ENCODE measurements at places on chromosomes 12 and 14.

DNA sequence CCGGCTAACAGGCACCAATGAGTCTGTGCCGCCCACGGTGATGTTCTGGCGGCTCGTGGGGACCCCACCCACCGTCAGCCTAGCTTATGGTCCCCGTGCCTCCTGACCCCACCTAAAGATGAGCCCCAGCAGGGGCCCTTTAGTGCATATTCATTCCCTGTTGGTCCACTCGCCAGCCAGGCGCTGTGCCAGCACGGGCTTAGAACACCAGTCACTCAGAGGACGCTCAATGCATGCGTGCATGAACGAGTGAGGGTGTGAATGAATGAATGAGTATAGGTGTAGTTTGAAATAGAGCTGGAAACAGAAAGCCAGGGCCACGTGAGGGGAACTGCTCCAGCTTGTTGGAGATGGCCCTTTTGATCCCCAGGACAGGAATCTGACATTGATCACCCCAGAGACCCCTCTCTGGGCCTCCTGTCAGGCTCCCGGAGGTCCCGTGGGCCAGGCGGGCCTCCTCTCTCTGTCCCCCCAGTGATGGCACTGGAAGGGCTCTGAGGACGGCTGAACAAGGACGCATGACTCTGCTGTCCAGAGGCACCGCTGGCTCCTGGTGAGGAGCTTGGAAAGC is 193.9 kb upstream of the C14orf180 start:
- no peak for DNase-seq

DNA sequence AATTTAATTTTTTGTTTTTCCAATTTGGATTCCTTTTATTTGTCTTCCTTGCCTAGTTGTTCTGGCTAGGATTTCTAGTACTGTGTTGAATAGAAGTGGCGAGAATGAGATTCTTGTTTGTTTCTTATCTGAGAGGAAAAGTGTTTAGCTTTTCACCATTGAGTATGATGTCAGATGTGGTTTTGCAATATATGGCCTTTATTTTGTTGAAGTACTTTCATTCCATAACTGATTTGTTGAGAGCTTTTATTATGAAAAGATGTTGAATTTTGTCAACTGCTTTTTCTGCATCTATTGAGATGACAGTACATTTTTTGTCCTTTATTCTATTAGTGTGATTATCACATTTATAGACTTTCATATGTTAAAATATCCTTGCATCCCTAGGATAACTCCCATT is 462.0 kb downstream of the CCDC91 start:
- DNase-seq: no peak

GRCh38 chr12:57869298-57869926 is 22.9 kb upstream of the CTDSP2 start:
- no peak for DNase-seq

DNA sequence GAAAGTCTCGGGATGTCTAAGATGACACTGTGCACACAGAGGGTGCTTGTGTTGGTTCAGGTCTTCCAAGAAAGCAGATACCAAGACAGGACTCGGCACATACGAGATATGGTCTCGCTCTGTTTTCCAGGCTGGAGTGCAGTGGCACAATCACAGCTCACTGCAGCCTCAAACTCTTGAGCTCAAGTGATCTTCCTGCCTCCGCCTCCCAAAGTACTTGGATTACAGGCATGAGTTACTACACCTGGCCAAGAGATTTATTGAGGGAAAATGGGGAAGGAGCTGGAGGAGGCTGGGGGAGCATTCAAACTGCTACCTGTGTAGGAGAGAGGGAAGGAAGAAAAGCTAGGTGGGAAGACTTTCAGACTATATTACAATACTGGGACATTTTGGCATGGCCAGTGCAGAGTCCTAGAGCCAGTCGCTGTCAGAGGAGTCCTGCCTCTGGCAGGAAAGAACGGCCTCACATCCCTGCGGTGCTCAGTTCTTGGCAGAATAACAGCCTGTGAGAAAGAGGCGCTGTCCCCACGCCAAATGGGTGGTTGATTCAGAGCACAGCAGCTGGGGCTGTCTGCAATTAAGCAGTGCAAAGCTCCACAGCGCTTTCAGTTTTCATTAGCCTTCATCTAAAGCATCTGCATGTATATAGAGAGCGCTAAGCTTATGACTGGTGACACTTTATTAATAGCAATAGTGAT is 18.3 kb downstream of the SLC17A8 start:
- DNase-seq: no peak

DNA sequence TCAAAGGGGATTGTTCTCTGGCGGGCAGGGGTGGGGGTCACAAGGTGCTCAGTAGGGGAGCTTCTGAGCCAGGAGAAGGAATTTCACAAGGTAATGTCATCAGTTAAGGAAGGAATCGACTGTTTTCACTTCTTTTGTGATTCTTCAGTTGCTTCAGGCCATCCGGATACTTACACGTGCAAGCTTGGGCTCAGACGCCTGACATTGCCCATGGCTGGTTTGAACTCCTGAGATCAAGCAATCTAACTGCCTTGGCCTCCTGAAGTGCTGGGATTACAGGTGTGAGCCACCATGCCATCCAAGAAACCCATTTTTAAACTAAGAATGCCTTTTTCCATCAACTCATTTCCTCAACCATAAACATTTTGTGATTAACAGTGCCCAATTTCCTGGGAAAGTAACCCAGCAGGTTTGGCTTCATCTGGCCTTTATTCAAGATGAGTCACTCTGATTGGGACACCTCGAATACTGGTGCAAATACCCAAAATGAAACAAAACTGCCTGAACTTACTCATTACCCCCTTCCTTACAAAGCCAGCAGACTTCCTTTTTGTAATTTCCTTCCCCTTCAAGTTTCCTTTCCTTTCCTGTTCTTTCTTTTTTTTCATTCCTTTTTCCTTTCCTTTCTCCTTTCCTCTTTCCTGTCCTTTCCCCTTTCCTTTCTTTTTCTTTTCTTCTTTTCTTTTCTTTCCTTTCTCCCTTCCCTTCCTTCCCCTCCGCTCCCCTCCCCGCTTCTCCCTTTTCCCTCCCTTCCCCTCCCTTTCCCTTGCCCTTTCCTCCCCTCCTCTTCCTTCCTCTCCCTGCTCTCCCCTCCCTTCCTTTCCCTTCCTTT is 10.2 kb upstream of the RNASE10 start:
- DNase-seq: no peak

GRCh38 chr12:118354903-118355302 is 17.8 kb downstream of the TAOK3 start:
- DNase-seq: no peak

- no peak for DNase-seq
Observed at GRCh38 chr12:113092607-113093408, 36.3 kb downstream of the DTX1 start.

DNA sequence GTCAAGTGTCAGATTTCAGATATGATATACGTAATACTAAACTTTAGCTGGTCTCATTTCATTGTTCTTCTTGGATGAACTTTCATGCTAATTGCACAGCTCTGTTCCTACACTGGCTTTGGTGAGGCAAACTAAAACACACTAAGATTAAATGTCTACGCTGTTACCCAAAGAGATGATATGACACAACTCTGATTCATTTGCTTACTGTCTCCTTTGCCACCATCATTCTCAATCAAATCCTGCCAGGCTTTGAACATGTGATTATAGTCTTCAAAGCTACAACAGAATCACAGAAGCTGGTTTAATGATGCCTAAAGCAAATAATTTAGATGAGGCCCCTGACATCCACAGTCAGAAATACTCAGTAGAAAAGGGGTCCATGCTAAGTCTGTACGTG is 37.7 kb downstream of the MDGA2 start:
- DNase-seq: no peak

DNA sequence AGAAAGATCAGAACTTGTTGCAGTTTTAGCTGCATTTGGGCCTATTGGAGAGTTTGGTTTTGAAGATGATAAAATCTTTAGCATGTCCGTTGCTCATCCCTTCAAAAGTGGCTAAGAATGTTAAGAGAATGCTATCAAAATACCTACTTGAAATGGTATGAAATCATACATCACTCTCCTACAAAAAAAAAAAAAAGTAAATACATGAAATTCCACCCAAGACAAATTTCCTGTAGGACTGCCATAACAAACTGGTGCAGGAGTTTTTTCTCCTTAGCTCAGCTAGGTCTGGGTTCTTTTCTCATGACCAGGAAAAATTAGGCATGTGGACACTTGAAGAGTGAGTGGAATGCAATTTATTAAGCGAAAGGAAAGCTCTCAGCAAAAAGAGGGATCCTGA is 15.9 kb upstream of the FAR2 start:
- DNase-seq: no peak

GRCh38 chr12:14871886-14872285 is 13.8 kb downstream of the MGP start:
- no peak for DNase-seq

Data from NCI-H1436 treated with DMSO at 0.1 percent for 48 hours (cell line).